Right renal pelvis (tissue), 4 donors: ENCODE measurements at places on chromosomes 7 and 10.

GRCh38 chr7:111841596-111842205 is 279.4 kb upstream of the IMMP2L start:
- no peak for DNase-seq

GRCh38 chr7:138975343-138976104 is 5.7 kb downstream of the KIAA1549 start:
- no peak for DNase-seq

DNA sequence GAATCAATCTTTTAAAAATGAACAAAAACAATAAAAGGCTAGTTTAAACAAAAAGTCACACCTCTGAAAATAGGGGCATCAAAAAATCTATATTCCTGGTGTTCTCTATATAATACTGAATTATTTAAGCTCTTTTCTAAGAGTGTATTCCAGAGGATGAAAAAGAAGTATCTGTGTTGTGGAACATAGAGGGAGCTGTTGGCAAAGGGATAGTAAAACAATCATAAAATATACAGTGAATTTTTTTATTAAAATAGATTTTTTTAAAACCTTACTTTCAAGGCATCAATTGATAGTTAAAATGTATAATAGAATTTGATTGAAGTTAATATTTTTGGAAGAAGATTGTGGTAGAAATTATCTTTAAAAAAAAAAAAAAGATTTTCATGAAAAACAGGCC is 1409.1 kb upstream of the CELF2 start:
- DNase-seq: no peak

DNA sequence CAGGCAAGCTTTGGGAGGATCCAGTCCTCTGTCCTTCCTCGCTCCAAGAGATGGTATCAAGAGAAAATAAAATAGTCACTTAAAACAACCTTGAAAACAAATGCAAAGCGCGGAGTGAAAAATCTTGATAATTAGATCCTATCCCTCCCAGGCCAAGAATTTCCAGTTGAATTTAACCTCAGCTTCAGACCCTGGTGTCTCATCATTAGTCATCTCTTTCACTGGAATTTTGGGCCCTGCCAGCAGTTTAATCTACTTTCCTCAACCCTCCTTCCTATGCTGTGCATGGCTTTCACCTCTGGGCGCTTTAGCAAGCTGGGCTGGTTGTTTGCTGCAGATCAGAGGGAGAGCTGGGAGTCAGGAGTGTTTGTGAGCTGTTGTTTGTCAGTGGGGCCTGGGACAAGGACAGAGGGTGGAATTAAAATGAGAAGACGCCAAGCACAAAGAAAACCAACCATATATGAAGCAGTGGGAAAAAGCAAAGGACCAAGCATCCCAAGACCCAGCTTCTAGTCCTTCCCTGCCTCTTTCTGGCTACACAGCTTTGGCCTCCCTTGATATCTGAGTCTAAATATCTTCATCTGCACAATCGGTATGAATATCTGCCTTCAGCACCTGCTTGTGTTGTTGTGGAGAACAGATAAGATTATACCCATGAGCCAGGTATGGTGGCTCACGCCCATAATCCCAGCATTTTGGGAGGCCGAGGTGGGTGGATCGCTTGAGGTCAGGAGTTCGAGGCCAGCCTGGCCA is 13.5 kb downstream of the MYOF start:
- DNase-seq: no peak
